ENCODE measurements at places on chromosomes 4 and X. TPM values are rescaled to one million over a fixed set of nuclear protein-coding genes. Genes with fewer than 3 reads are reported as not detected.

DNA sequence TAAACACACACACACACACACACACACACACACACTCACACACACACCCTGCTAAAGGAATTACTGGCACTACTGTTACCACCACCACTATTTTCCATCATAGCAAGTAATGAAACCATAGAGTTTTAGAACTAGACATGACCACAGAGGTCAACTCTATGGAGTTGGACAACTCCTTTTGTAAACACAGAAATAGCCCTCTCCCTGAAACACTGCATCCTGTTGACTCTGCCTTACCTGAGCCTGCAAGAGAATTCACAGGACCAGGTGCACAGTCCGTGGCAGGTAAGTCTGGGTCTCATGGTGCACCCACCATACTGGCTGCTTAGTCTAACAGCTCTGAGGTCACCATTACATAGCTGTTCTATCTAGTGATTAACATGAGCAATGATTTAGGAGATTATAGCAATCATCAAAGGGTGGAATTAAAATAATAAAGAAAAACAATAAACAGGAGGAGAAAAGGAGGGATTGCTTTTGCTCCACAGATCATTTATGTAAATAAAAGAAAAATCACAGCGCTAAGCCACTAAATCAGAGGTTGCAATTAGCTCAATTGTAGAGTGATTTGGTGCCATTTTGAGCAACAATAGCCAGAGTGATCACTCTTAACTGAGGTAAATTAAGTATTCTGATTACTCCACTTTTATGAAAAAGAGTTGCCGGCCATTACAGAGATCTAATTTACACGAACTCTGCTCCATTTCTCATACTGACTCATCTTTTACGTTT, 340.0 kb upstream of the RASGEF1B start:
- no peak for DNase-seq
- no peaks in the 10 kb centered on the region for H3K27me3 ChIP-seq
- H3K4me1 ChIP-seq = peaks cover 12% of the 10 kb centered on the region
- H3K27ac ChIP-seq = no peak overlapping the region
- H3K36me3 ChIP-seq = no peaks in the 10 kb centered on the region

- H3K4me3 ChIP-seq = no peak overlapping the region
- no peaks in the 10 kb centered on the region for H3K27me3 ChIP-seq
- DNase-seq = no peak
Observed at GRCh38 chr4:119041396-119041795, 94.2 kb upstream of the MYOZ2 start.

DNA sequence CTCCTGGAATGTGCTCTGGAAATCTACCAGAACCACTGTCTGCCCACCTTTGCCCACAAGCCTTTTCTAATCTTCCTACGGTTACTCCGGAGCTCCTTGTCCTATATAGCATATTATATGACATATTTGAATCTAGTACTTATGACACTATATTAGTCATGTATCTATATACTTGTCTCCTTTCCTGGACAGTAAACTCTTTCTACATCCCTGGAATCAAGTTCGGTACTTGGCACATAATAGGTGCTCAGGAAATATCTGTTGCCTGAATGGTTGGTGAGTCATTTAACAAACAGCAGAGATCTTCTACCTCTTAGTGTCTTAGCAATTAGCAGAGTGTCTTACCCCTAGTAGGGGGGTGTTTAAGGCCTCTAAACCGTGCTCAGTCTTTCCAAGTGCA, 123.6 kb downstream of the RELL1 start:
- no peaks in the 10 kb centered on the region for H3K36me3 ChIP-seq
- H3K27ac ChIP-seq = no peak overlapping the region
- DNase-seq = no peak
- no peaks in the 10 kb centered on the region for H3K27me3 ChIP-seq
- H3K4me1 ChIP-seq = no peaks in the 10 kb centered on the region

DNA sequence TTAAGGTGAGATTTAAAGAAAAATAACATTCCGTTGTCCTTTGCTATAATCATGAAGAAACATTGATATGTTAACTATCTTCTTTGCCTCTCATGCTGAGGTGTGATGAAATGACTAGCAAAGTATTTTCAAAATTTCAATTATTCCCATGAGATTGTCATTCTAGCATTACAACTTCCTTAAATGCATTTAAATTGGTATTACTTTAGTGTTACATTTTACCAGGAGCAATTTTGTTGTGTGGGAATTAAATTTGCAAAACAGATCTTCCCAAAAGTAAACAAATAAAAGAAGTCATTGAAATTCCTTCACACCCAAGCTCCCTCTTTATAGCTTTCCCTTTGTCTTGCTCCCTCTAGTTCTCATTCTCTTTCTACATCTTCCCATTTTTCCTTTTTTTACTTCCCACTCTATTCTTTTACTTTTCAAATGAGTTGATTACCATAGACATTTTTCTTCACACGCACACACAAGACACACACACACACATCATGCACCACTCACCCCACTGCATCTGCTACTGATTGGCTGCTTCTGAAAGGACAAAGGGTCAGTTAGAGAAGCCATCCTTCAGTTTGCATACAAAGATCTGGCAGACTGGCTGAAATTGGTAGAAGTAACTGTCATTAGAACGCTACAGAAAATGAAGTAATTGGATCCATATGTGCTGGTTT, 10.0 kb upstream of the APELA start:
- DNase-seq = no peak
- no peaks in the 10 kb centered on the region for H3K36me3 ChIP-seq
- H3K27ac ChIP-seq = no peak overlapping the region

GRCh38 chr4:109065006-109065405, 237.5 kb downstream of the COL25A1 start:
- H3K4me3 ChIP-seq = no peak overlapping the region
- H3K27ac ChIP-seq = no peak overlapping the region
- no peak for DNase-seq
- H3K36me3 ChIP-seq = no peaks in the 10 kb centered on the region

DNA sequence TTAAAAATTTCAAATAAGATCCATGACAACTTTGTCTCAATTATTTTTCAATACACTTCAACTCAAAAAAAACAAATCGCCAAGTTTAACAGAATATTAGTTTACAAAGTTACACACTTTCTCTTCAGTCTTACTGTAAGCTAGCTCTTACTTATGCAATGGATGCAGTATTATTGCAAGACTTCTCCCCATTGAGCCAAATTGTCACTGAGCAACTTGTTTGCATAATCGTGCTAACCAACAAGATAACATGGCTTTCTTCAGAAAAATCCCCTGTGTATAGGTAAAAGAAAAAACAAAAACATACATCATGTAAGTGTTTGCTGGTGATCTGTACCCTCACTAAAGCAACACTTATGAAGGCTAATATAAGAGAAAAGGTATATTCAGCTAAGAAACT, 18.9 kb downstream of the DNAJB14 start:
- DNase-seq = no peak
- H3K4me1 ChIP-seq = no peaks in the 10 kb centered on the region
- H3K27ac ChIP-seq = no peak overlapping the region
- no peak overlapping the region for H3K4me3 ChIP-seq

GRCh38 chrX:32987142-32987541, 224.2 kb downstream of the DMD start:
- no peaks in the 10 kb centered on the region for H3K36me3 ChIP-seq
- H3K27me3 ChIP-seq = no peaks in the 10 kb centered on the region
- no peak for DNase-seq
- H3K4me3 ChIP-seq = no peak overlapping the region
- H3K27ac ChIP-seq = no peak overlapping the region
- H3K4me1 ChIP-seq = peaks cover 3% of the 10 kb centered on the region

DNA sequence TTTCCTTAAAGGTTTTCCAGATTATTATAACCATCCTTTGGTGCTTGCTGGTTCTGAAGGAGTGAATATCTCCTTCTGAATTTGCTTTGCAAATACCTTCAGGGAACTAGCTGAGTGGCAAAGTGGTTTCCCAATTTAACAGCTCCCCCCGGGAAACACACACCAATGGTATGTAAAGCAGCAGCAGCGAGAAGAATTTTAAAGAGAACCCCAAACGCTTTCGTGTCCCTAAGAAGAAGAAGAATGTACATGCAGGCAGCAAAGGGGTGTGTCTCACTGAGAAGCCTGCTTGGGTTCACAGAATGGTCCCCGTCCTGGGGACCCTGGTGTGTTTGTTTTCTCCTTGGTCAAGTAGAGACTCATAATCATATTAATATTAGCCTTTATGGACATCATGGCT, 4.2 kb upstream of the AKAP17A start:
- no peak overlapping the region for H3K27ac ChIP-seq
- H3K4me1 ChIP-seq = no peaks in the 10 kb centered on the region
- H3K27me3 ChIP-seq = no peaks in the 10 kb centered on the region
- no peak for DNase-seq
- no peak overlapping the region for H3K4me3 ChIP-seq

GRCh38 chr4:138111462-138112000, 130.6 kb downstream of the SLC7A11 start:
- H3K4me3 ChIP-seq = no peak overlapping the region
- DNase-seq = no peak
- no peaks in the 10 kb centered on the region for H3K4me1 ChIP-seq
- no peaks in the 10 kb centered on the region for H3K27me3 ChIP-seq

DNA sequence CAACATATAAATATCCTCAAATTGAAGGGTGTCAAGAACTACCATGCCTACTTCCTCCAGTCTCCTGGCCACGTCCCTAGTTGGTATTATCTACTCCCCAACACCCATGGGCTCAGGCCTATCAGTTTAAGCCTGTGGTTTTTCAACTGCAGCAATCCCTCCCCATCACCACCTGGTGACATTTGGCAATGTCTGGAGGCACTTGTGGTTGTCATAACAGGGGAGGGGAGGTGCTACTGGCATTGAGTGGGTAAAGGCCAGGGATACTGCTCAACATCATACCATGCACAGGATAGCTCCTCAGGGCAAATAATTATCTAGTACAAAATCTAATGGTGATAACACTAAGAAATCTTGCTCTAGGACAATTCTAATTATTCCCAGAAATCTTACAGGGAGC, 95.3 kb downstream of the COMMD8 start:
- H3K36me3 ChIP-seq = no peaks in the 10 kb centered on the region
- H3K27ac ChIP-seq = no peak overlapping the region
- no peaks in the 10 kb centered on the region for H3K4me1 ChIP-seq
- no peak for DNase-seq

GRCh38 chr4:31236639-31237173, 516.5 kb downstream of the PCDH7 start:
- H3K4me1 ChIP-seq = no peaks in the 10 kb centered on the region
- H3K4me3 ChIP-seq = no peak overlapping the region
- no peaks in the 10 kb centered on the region for H3K36me3 ChIP-seq
- no peaks in the 10 kb centered on the region for H3K27me3 ChIP-seq
- no peak for DNase-seq

DNA sequence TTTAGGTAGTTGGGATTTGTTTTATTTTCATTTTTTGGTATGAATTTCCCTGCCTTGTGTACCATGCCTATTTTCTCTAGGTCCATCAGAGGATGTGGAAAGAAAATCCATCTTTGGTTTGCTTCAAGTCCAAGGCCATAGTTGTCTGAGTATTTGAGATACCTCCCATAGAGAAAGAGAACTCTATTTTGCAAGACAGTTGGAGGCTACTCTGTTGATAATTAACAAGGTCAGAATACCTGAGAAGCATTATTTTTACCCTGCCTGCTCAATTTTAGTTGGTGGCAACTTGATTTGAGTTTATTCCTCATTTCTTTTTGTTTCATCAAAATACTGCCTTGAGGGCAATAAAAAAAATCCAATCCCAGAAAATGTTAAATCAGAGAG, 30.8 kb downstream of the BMP3 start:
- H3K27me3 ChIP-seq = peaks cover 1% of the 10 kb centered on the region
- no peak overlapping the region for H3K27ac ChIP-seq
- DNase-seq = no peak
- no peak overlapping the region for H3K4me3 ChIP-seq
- H3K36me3 ChIP-seq = no peaks in the 10 kb centered on the region

- H3K4me1 ChIP-seq = no peaks in the 10 kb centered on the region
- no peak overlapping the region for H3K4me3 ChIP-seq
- H3K27me3 ChIP-seq = no peaks in the 10 kb centered on the region
- H3K36me3 ChIP-seq = no peaks in the 10 kb centered on the region
- no peak for DNase-seq
Observed at GRCh38 chr4:24298911-24299310, 285.4 kb downstream of the DHX15 start.

DNA sequence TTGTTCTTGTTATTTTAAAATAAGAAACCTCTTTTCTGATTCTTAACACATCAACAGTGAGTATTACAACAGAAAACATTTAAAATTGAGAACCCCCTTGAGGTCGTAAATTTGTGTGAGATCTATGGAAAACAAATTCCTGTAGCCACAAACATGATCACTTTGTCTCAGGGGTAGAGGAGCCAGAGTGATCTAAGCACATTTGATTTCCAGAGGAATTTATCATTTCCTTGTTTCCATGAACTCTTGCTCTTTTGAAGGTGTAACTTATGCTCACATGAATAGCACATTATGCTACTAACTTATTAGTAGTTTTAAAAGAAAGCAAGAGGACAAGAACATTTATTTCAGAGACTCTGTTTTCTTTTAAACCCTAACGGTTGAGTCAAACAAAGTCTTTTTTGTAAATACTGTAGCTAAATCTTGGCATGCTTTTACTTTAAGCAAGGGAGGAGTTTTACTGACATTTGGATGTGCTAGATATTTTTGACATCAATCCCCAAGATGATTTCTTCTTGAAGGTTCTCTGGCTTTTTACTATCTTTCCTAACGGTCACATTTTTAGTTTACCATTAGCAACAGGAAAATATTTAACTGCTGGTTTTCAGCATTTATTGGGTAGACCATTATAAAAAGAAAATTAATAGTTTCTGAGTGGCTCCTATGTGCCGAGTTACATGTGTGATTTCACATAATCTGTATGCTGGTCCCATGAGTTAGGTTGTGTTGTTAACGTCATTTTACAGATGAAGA, 27.9 kb upstream of the ZCCHC12 start:
- no peaks in the 10 kb centered on the region for H3K27me3 ChIP-seq
- no peak overlapping the region for H3K4me3 ChIP-seq
- no peaks in the 10 kb centered on the region for H3K4me1 ChIP-seq
- no peaks in the 10 kb centered on the region for H3K36me3 ChIP-seq

DNA sequence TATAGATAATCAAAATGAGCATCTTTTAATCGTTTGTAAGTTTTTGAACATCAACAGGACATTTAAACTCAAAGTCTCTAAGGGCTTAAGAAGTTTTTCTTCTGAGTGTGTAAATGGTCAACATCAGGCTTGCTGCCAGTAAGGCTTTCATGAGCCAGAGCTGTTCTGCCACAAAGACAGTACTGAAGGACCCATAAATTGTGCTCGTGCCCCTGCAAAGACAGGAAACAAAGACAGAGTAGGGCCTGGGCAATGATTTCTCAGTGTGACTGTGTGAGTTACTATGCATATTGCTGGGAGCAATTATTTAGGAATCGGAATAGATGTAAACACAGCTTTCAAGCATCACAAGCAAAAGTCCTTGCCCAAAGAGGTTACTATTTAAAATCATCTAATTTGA, 300.0 kb downstream of the IDS start:
- H3K4me1 ChIP-seq = no peaks in the 10 kb centered on the region
- H3K27me3 ChIP-seq = peaks cover 3% of the 10 kb centered on the region
- no peak overlapping the region for H3K27ac ChIP-seq
- no peak for DNase-seq

GLRA3 gene
- total RNA-seq = not detected

H2BW2 gene
- not detected for total RNA-seq

JCHAIN gene
- 33.8 TPM for total RNA-seq

SMIM10 gene
- 11.8 TPM for total RNA-seq

DGAT2L6 gene
- total RNA-seq = not detected

PRDM5 gene
- total RNA-seq = 14.0 TPM

ENPP6 gene
- total RNA-seq = 0.19 TPM

SLC25A53 gene
- 8.2 TPM for total RNA-seq

F11 gene
- 0.48 TPM for total RNA-seq
